ENCODE measurements at places on chromosomes 2 and 18. TPM values are rescaled to one million over a fixed set of nuclear protein-coding genes. Genes with fewer than 3 reads are reported as not detected.

GRCh38 chr2:42321452-42322064 lies 39.5 kb downstream of the COX7A2L start:
- no peak for DNase-seq
- H3K27ac ChIP-seq = no peak overlapping the region
- H3K4me3 ChIP-seq = no peak overlapping the region

ACVR1C gene
- total RNA-seq = 4.8 TPM

- H3K4me1 ChIP-seq = no peaks in the 10 kb centered on the region
- no peak overlapping the region for H3K4me3 ChIP-seq
- no peaks in the 10 kb centered on the region for H3K36me3 ChIP-seq
- H3K27ac ChIP-seq = no peak overlapping the region
- DNase-seq = no peak
Measured at GRCh38 chr2:39631718-39632117, 34.0 kb upstream of the TMEM178A start.

DNA sequence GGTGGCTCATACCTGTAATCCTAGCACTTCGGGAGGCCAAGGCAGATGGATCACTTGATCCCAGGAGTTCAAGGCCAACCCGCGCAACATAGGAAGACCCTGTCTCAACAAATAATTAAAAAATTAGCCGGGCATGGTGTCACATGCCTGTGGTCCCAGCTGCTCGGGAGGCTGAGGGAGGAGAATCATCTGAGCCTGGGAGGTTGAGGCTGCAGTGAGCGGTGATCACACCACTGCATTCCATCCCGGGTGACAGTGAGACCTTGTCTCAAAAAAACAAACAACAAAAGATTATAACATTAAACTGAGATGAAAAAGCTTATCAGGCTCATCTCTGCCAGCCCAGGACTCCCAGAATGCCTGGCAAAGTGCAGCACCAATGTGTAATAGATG lies 50.5 kb downstream of the PAPOLG start:
- no peak overlapping the region for H3K4me3 ChIP-seq
- no peaks in the 10 kb centered on the region for H3K36me3 ChIP-seq
- no peak for DNase-seq

DNA sequence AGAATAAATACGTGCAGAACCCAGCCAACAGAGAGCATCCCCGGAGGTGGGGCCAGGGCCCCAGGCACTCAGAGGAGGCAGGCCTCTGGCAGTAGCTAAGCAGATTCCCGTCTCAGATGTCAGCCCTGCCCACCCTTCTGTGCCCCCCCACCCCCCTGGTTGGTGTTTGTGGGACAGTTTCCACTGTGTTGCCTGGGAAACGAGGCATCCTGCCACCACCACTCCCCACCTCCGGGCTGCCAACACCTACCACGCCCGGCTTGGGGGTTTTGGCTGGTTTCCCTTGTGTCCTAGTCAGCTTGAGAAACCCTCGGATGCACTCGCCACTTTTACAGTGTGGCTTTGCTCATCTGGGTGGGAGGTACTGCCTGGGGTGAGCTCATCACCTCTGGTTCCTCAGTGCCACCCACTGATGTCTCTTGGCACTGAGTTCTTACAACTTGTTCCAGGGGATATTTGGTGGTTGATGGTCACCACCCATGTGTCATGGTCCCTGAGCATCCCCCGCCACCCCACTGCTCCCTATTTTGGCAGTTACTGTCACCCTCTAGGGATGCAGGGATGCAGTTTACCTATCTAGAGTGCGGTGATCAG lies 72.4 kb upstream of the YWHAQ start:
- H3K4me3 ChIP-seq = no peak overlapping the region
- DNase-seq = peak; percentile 19
- H3K27me3 ChIP-seq = no peaks in the 10 kb centered on the region
- H3K4me1 ChIP-seq = peaks cover 7% of the 10 kb centered on the region

ZCCHC2 gene
- total RNA-seq = 41.9 TPM

MEIS1 gene
- total RNA-seq = 9.0 TPM

DNA sequence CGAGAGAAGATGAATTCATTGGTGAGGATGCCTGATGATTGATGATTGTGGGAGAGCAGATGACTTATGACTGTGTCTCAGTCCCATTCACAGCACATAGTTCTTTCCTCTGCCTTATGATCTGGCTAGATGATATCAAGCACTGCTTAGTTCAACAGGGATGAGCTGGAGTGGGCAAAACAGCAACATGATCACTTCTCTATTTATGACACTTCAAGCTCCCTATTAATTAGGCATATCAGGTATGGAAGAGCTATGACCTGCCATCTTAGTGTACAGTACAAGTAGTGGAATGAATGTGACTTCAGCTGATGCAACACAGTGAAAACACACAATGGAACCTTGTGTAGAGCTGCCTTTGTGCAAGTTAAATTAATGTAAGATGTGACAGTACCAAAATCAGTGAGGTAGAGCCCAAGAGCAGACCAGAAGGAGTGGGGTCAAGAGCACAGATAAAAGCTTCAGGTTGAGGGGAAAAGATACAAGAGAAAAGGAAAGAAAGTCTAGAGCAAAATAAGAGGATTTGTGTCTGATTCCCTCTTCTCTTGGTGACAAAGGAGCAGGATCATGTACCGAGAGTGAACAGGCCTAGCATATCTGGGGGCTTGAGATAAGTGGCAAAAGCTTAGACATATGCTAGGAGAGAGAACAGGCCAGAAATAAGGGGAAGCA lies 93.0 kb upstream of the MYO3B start:
- no peaks in the 10 kb centered on the region for H3K27me3 ChIP-seq
- H3K27ac ChIP-seq = no peak overlapping the region
- peaks cover 42% of the 10 kb centered on the region for H3K36me3 ChIP-seq
- no peak overlapping the region for H3K4me3 ChIP-seq

- no peaks in the 10 kb centered on the region for H3K27me3 ChIP-seq
- H3K27ac ChIP-seq = no peak overlapping the region
- H3K4me3 ChIP-seq = no peak overlapping the region
- H3K36me3 ChIP-seq = no peaks in the 10 kb centered on the region
- H3K4me1 ChIP-seq = no peaks in the 10 kb centered on the region
- DNase-seq = no peak
Measured at GRCh38 chr2:204763974-204764703, 218.9 kb downstream of the PARD3B start.

REG3G gene
- total RNA-seq = not detected

CTAGE1 gene
- total RNA-seq = not detected

TUBA4B gene
- total RNA-seq = not detected

DNA sequence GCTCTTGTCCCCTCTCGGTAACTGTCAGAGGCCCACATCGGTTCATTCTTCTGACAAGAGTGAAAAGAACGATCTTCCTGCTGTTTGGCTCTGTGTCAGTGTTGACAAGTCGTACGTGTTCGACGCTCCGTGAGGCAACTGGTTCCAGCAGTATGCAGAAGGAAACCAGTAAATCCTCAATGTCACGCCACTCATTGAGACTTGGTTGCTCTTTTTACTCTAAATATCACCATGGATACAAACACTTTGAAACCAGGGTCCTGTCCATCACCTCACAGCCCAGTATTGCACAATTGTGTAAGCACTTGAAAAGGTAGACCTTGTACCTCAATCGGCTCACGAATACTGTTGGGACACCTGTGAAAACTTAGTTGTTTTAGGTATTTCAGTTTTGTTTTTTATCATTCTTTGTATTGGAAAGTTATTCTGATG lies 136.4 kb downstream of the ZNF407 start:
- no peaks in the 10 kb centered on the region for H3K36me3 ChIP-seq
- H3K4me1 ChIP-seq = no peaks in the 10 kb centered on the region
- no peak for DNase-seq
- no peak overlapping the region for H3K27ac ChIP-seq
- no peaks in the 10 kb centered on the region for H3K27me3 ChIP-seq

GRCh38 chr2:54957321-54957999 lies 92.8 kb downstream of the RTN4 start:
- no peaks in the 10 kb centered on the region for H3K36me3 ChIP-seq
- H3K27ac ChIP-seq = no peak overlapping the region
- H3K4me3 ChIP-seq = no peak overlapping the region
- no peaks in the 10 kb centered on the region for H3K27me3 ChIP-seq
- no peak for DNase-seq
- peaks cover 3% of the 10 kb centered on the region for H3K4me1 ChIP-seq

GRCh38 chr2:117980783-117981676 lies 32.8 kb downstream of the CCDC93 start:
- H3K36me3 ChIP-seq = peaks cover 44% of the 10 kb centered on the region
- H3K27ac ChIP-seq = peak overlapping the region; percentile 32
- no peak for DNase-seq
- H3K4me3 ChIP-seq = no peak overlapping the region
- peaks cover 10% of the 10 kb centered on the region for H3K4me1 ChIP-seq

MAB21L4 gene
- total RNA-seq = not detected

GRCh38 chr2:4091869-4092268 lies 388.5 kb downstream of the DCDC2C start:
- no peaks in the 10 kb centered on the region for H3K4me1 ChIP-seq
- no peak overlapping the region for H3K4me3 ChIP-seq
- DNase-seq = no peak
- no peak overlapping the region for H3K27ac ChIP-seq
- no peaks in the 10 kb centered on the region for H3K36me3 ChIP-seq
- no peaks in the 10 kb centered on the region for H3K27me3 ChIP-seq

DNA sequence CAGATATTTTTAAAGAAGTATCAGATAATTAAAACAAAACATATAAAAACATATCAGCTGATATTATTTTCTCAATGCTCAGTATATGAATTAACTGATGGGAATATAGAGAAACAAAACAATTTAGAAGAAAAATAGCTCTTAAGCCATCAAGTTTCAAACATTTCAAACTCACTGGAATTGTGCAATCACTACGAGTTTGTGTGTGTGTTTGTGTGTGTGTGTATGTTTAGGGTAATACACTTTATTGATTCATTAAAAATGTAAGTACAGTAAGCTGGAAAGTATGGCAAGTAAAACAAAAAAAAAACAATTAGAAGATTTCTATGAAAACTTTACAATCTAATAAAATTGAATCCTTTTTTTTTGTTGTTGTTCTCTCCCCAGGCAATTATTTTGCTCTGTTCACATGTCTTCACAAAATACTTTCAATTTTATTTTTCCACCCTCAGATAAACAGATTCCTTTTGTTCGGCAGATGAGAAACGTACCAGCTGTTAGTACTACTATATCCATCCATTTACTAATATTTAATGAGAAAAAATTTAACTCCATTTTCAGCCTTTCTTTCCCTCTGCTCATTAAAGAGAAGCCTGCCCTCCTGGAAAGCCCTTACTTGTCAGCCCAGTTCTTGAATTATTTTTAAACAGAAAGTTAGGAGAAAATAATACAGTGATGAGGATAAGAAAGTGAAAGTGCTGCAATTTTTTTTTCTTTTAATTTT lies 87.6 kb downstream of the SLC8A1 start:
- H3K4me1 ChIP-seq = peaks cover 12% of the 10 kb centered on the region
- no peaks in the 10 kb centered on the region for H3K27me3 ChIP-seq
- H3K27ac ChIP-seq = no peak overlapping the region
- no peaks in the 10 kb centered on the region for H3K36me3 ChIP-seq
- peak; percentile 48 for DNase-seq
- H3K4me3 ChIP-seq = no peak overlapping the region

ANTXR1 gene
- 64.0 TPM for total RNA-seq

- H3K27ac ChIP-seq = peak overlapping the region; percentile 14
- no peak overlapping the region for H3K4me3 ChIP-seq
- no peak for DNase-seq
- no peaks in the 10 kb centered on the region for H3K36me3 ChIP-seq
- no peaks in the 10 kb centered on the region for H3K4me1 ChIP-seq
- H3K27me3 ChIP-seq = no peaks in the 10 kb centered on the region
Measured at GRCh38 chr18:25279133-25279532, 72.8 kb downstream of the ZNF521 start.

DNA sequence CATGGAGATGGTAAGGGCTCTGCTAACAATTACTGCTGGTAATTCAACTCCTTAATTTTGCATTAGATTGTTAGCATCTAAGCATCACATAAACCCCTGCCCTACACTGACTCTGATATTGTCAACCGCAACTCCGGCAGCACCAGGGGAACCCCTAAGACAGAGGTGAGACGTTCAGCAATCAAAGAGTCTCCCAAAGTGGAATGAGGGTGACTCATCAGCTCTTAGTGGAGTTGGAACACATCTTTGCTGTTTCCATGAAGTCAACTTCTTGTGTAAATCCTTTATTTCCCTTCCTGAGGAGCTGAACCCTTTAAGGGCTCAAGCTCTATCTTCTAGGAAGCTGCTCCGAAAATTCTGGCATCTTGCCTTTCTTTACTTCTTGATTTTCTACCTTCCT lies 52.1 kb downstream of the ABCG8 start:
- H3K4me3 ChIP-seq = no peak overlapping the region
- no peak for DNase-seq
- no peaks in the 10 kb centered on the region for H3K36me3 ChIP-seq
- no peak overlapping the region for H3K27ac ChIP-seq
- H3K27me3 ChIP-seq = no peaks in the 10 kb centered on the region
- H3K4me1 ChIP-seq = no peaks in the 10 kb centered on the region

EMILIN1 gene
- total RNA-seq = 95.1 TPM

GCG gene
- not detected for total RNA-seq

TBC1D8 gene
- total RNA-seq = 51.8 TPM

DNA sequence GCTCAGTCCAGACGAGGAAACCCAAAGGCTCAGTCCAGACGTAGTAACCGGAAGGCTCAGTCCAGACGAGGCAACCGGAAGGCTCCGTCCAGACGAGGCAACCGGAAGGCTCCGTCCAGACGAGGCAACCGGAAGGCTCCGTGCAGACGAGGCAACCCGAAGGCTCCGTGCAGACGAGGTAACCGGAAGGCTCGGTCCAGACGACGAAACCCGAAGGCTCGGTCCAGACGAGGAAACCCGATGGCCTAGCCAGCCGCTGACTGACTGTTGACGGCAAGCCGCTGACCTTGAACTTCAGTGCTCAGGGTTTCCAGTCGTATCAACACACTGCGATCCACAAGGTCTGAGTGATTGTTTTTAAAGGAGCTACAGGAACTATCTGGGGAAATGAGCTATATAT lies 150.7 kb upstream of the TPO start:
- no peaks in the 10 kb centered on the region for H3K36me3 ChIP-seq
- no peak overlapping the region for H3K4me3 ChIP-seq
- H3K27ac ChIP-seq = no peak overlapping the region
- DNase-seq = no peak
- H3K4me1 ChIP-seq = no peaks in the 10 kb centered on the region

CNTNAP5 gene
- not detected for total RNA-seq

DNA sequence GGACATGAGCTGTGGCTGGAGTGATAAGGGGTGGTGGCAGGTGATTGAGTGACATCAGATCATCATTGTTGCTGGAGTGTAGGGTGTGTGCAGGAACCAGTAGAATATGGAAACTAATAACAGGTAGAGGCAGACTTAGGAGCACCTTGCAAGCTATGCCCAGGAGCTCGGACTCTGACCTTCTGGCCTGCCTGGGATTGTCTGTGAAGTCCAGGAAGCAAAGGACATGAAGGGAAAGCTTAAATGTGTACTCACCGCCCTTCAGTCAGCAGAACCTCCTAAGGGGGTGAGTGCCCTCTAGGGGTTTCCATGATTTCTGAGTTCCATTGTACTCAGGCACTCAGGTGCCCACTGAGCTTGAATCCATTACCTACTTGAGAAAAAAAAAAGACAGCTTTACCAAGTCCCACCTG lies 104.2 kb downstream of the CRIM1 start:
- DNase-seq = no peak
- H3K27ac ChIP-seq = peak overlapping the region; percentile 9
- H3K4me3 ChIP-seq = no peak overlapping the region
- no peaks in the 10 kb centered on the region for H3K36me3 ChIP-seq
